T-helper 9 cell (primary cell): ENCODE measurements at places on chromosomes 2 and 18.
A peak's percentile ranks its signal among the peaks of the same experiment; 100 is the strongest.

GRCh38 chr2:179882851-179883806 lies 21.7 kb upstream of the ZNF385B start:
- DNase-seq = no peak

- no peak for DNase-seq
Measured at GRCh38 chr2:200454927-200455801, 54.7 kb downstream of the KCTD18 start.

- DNase-seq = no peak
Measured at GRCh38 chr2:68045342-68045741, 17.5 kb downstream of the C1D start.

- DNase-seq = peak; percentile 0
Measured at GRCh38 chr18:62187543-62188510, 772 bp downstream of the RELCH start.

DNA sequence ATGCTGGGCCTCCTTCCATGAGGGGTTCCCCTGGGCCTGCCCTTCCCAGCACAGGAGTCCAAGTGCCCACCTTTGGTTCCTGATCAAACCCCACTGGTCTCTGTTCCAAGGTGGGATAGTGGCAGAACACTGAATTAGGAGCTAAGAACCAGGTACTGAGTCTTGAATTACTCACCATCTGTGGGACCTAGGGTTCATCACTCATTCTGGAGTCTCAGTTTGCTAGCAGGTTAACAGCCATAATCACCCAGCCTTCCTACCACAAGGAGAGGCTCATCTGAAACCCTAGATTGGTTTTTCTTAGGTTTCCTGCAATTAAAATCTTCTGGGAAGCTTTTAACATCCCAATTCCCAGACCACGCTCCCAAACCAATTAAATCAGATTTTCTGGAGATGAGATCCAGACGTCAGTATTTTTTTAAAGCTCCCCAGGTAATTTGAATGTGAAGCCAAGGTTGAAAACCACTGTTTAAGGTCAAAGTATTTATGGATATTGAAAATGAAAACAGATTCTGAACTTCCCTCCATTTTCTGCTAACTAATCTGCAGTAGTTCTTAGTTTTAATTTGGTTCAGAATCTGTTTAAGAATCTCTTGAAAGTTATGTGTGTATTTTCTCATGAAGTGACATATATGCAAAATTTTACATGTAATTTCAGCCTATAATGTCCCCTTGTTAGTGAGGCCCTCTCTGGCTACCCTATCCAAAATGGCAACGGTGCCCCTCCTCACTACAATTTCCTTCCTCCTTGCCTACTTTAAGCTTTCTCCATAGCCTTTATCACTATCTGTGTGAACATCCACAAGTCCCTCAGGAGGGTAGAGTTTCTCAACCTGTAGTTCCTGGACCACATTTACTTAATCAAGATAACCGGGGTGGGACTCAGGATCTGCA lies 166.5 kb upstream of the CXCR4 start:
- no peak for DNase-seq

DNA sequence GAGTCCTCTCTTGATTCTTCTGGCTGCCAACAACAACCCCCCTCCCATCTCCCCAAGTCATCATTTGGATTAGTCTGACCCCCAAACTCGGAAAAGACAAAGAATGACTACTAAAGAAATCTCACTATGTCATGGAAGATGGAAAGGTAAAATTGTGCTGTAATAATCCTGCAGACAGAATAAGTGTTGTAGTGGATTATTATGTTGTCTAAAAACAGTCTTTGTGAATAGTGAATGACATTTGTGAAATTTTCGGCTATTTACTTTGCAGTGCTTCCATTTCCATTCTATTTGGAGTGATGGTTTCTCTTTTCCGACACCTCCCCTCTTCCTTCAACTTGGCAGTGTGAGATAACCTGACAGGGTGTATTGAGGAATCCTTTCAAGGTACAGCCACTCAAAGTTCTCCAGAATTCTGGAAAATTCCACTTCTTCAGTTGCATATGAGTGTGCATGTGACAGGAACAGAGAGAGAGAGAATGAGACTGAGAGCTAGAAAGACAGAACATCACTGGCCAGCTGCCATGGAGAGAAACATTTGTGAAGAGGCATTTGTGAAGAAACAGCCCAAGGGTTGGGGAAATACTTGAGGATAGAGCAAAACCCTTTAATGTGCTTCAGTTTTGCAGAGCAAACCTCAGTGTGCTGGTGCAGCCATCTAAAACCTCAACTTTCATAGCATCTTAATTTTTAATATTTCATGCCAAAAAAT lies 141.9 kb upstream of the DLX2 start:
- DNase-seq = no peak

DNA sequence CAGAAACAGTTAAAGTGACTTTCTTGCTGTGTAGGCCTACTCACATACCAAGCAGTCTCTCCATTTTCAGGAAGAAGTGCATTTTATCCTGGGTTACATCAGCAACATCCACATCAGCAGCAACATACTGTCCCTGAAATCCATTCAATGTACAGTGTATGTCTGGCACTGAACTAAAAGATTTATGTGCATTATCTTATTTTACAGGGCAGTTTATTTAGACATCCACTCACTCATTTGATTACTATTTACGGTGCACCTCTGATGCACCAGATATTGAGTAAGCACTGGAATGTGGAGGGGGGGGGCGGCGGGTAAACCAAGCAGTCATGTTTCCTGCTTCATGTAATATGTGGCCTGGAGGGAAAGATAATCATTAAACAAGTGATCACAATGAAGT lies 1128.2 kb downstream of the BCL11A start:
- no peak for DNase-seq

DNA sequence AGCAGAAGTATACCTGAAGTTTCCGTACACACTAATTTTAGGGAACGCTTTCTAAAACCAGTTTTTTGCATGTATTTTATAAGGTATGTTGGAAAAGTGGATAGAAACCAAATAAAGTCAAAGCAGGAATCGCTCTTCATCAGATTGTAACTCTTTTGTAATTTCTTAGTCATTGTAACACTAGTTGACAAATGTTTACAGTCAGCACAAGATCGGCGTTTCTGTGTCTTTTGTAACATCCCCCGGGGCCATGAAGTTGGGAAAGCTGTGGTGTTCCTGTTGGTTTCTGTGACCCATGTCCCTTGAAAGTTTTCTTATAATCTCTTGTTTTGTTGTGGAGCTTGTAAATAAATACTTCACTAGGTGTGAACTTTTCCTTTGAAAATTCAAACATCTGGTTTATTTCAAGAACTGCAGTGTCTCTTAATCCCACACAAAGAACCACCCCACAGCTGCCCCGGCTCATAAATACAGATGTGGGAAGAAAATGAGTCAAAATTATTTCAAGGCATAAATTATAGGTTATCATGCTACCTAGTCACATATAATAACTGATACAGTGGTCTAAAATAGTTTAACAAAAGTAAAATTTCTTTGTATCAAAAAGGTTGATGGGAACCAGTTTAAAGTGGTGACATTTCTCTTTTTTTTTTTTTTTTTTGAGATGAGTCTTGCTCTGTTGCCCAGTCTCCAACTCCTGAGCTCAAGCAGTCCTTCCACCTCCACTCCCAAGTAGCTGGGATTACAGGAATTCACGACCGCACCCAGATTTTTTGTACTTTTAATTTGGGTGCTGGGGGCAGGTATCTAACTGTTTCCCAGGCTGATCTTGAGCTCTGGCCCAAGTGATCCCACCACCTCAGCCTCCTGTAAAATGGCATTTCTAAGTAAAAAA lies 751 bp upstream of the NMI start:
- no peak for DNase-seq

GRCh38 chr2:223090039-223090438 lies 38.0 kb downstream of the KCNE4 start:
- no peak for DNase-seq
